ENCODE measurements at places on chromosomes 16 and 17. TPM values are rescaled to one million over a fixed set of nuclear protein-coding genes. Genes with fewer than 3 reads are reported as not detected.

ARHGDIG gene
- 5.1 TPM for total RNA-seq

GRCh38 chr17:78394209-78394608 is 15.8 kb downstream of the PGS1 start:
- no peak for DNase-seq

DNA sequence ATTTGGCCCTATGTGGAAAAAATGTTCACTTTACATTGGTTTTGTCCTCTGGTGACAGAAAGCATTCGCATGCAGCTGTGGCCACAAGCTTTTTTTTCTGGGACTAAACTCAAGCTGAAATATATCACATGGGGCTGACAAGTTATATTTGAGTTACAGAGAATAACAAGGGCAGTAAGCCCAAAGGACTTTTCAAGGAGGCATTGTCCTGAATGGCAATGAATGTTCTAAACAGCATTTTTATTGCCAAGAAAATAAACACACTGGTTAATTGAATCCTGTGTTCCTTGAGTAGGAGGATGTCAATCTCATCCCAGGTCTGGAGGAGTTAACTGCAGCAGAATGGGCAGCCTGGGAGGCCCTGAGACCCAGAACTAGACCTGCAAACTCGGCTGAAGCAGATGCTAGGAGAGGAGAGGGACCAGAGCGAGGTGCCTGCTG is 114.5 kb downstream of the COPRS start:
- DNase-seq: no peak

SLC16A13 gene
- total RNA-seq: 1.2 TPM

GRCh38 chr17:63354256-63354655 is 91.8 kb downstream of the CYB561 start:
- DNase-seq: no peak

- DNase-seq: no peak
Observed at GRCh38 chr17:32315171-32315570, 26.8 kb downstream of the C17orf75 start.

DNA sequence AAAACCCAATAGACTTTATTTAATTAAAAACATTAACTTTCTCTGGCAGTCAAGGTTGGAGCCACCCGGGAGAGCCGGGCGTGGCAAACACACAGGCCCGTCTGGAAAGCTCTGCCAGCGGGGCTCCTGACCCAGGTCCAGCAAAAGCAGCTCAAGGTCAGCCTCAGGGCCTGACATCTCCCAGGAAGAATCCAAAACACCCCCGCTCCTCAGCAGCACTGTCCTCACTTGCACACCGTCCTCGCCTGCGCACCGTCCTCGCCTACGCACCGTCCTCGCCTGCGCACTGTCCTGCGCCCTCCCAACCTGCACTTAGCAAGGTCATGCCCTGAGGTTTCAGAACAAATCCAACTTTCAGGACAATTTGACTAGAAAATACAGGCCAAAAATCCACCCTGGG is 31.4 kb upstream of the RPTOR start:
- DNase-seq: no peak

DNA sequence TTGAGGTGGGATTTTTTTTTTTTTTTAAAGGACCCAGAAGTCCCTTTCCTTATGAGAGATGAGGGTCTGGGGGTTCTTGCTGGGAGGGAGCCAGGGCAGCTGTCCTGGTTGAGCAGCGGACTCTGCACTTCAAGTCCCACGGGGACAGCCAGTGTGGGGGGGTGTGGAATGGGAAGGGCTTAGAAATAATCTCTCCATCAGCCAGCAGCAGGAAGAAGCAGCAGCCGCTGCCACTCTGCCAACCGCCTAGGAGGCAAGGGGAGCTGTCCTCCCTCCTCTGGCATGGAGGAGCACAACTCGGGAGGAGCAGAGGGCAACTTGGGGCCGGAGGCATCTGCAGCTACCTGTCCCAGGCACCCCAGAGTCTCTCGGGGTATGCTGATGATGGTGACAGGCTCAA is at the start of gene KCNG4:
TSS of gene KCNG4 (minus strand) at position 104 of the 400 bp plus-strand sequence. CDS start 2,527 bp downstream, outside the sequence.
- no peak for DNase-seq

DNA sequence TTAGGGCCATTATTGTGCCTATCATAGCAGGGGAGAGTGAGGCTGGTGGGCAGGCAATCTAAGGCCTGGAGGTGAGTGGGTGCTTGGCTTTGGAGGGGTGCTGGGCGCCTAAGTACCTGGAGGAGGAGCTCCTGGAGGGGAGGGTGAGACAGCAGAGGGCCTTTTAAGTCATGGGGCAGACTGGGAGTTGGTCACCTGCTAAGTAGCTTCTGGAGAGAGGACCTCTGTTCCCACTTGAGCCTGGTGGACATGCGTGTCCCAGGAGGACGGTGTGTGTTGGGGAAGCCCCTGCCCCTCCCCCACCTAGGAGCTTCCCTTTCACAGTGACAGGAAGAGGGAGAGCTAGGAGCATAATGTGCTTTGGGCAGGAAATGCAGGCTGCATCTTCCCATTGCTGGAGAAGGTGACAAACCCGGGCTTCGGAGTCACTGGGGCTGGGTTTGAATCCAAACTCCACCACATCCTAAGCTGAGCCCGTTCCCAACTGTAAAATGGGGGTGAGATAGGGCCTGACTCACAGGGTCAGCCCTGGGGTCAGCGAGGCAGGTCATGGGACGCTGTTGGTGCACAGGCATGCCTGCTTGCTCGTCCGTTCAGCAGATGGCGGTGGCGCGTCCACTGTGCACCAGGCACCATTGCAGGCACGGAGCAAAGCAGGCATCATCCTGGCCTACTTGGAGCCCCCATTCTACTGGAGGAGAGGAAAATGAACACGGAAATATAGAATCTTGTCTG is 37.9 kb downstream of the CMIP start:
- DNase-seq: no peak

DNA sequence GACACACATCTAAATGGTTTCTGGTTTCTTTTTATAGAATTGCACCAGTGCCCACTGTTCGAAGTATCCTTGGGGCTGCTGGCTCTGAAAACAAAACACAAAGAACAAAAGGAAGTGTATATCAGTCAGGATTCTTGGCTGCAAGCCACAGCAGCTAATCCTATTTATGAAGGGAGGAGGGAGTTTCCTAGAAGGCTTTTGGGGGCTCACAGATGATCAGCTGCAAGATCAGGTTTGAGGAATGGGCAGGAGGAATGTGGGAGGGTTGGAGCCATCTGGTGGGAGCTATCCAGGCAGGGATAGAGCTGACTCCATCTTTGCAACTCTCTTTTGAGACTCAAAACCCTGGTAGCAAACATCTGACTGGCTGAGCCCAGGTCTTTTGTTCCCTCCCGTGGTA is 118.3 kb upstream of the EEF2KMT start:
- no peak for DNase-seq

RCVRN gene
- 0.47 TPM for total RNA-seq

DNA sequence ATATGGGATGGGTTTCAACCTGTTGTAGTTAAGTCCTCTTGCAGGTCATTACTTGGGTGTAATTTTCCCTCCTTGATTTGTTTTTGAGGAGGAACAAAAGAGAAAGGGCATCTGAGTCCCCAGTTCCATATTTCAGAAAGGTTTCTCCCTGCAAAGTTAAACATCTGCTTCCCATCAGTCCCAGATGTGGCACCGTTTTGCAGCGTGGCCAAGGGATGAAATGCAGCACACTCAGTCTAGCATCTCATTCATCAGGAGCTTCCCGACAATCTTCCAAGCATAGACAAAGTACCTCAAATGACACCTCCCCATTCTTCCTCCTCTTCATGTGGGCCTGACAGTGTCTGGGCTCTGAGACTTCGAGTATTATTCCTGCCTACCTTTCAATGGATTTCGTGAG is 363.7 kb upstream of the SOX9 start:
- DNase-seq: no peak

- DNase-seq: peak; percentile 3
Observed at GRCh38 chr16:66908116-66908515, 10.6 kb downstream of the CDH16 start.

SPIRE2 gene
- total RNA-seq: 1.2 TPM

- peak; percentile 86 for DNase-seq
Observed at GRCh38 chr16:85611444-85612190, 1.5 kb upstream of the GSE1 start.

- DNase-seq: peak; percentile 92
Observed at GRCh38 chr17:38454532-38454931, 26.3 kb downstream of the ARHGAP23 start.

GRCh38 chr16:65154321-65154720 is 32.5 kb upstream of the CDH11 start:
- DNase-seq: no peak

GRCh38 chr17:80819422-80820164 is 172.0 kb upstream of the CHMP6 start:
- DNase-seq: no peak

DNA sequence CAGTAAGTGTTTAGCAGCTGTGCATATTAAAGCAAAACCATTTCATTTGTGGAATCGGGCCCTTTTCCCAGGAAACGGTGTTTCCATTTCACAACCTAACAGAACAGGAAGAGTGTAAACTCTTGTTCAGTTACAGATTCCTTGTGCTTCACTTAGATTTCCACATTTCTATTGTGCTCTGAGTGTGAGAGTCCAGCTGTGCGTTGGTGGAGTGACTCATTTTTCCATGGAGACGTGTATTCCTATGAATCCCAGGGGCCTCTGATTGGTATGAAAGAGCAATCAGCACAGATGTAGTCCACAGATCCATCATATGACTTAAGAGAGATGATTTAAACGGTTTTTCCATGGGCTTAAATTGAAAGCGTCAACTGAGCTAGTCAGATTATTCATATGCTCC is 13.3 kb upstream of the CAVIN1 start:
- DNase-seq: peak; percentile 50

GRCh38 chr16:54455030-54455725 is 168.6 kb upstream of the IRX3 start:
- no peak for DNase-seq

CENPT gene
- total RNA-seq: 22.1 TPM

CCL16 gene
- total RNA-seq: 0.27 TPM

HS3ST3A1 gene
- total RNA-seq: 0.27 TPM

TBX2 gene
- 12.1 TPM for total RNA-seq

DNA sequence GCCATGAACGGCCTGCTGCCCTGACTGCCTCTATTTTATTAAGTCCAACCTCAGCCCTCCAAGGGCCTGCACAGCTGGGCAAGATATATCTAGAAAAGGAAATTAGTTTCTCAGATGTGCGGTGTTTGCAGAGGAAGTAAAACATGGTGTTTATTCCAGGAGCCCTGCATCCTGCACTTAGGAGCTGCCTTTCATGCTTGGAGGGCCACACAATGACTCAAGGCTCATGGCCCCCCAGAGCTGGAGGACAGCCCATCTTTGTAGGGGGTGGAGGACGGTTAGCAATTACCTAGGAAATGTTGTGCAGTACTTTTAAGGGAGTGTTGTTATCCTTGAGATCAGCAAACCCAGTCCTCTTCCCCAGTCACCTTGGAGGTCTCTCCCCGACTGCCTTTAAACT is 80.5 kb downstream of the COPRS start:
- DNase-seq: no peak

DNA sequence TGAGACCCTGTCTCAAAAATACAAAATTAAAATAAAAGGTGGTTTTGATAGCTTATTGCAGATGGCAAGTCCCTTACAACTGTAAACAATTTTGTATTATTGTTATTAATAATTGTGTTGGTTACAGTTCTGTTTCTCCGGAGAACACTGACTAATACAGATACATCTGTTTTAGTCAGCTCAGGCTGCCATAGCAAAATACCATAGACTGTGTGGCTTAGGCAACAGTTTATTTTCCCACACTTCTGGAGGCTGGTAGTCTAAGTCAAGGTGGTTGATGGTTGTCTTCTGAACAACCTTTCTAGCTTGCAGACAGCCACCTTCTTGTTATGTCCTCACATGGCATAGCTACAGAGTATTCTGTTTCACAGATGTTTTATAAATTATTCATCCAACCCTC is 14.2 kb upstream of the IL21R start:
- DNase-seq: no peak

GRCh38 chr16:84552135-84552534 is 47.7 kb upstream of the MEAK7 start:
- no peak for DNase-seq

- no peak for DNase-seq
Observed at GRCh38 chr17:27808628-27809027, 8.3 kb upstream of the NOS2 start.

DNA sequence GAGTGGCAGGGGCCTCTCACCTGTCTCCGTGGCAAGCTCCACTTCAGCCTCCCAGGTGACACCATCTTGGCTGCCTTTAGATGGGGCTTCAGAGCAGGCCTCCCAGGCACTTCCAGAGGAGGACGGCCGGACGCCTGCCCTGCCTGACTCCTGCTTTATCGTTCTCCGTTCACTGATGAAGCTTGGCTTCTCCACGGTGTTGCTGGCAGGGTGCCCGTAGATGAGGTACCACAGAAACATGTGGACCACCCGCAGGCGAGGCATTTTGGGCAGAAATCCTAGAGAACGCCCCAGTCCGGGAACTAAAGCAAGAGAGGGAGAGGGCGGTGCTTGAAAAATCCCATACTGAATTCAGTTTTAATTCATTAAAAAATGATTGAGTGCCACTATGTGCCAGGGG is 54.5 kb downstream of the GTF3C1 start:
- DNase-seq: peak; percentile 68

- no peak for DNase-seq
Observed at GRCh38 chr16:50842013-50842505, 100.2 kb downstream of the CYLD start.

DNA sequence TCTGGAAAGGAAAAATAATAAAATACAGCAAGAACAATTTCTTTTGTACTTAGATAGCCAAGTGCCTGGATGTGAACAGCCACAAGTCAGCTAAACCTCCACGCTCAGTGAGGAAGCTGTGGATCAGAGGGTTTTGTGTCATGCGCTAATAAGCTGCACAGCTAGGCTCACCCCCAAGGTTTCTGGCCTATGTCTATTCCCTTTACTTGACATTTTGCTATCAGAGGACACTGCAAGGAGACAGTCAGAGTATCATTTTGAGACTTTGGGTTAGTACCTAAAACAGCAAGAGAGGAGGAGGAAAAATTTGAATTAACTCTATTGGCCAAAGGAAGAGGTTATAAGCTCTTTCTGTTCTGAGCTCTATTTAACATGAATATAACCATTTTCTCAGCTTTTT is 139.3 kb downstream of the KCNJ2 start:
- DNase-seq: no peak

DNA sequence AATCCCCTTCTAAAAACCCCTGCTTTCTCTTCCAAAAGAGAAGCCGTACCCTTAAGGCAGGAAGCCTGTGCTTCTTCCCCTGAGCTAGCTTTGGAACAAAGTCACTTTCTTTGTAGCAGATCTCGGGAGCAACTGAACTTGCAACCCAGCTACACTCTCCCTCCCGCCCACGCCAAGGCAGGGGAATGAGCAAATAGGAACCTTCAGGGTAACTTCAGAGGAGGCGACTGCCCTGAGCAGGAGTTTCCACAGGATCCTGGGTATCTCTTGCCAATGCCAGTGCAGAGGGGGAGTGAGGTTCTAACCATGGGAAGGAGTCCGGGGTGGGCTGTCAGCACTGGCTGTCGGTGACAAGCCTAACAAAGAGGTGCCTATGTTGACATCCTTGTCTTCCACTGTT is 5.9 kb upstream of the PIRT start:
- peak; percentile 41 for DNase-seq

GRCh38 chr17:56937687-56938086 is 23.2 kb downstream of the COIL start:
- no peak for DNase-seq

DNA sequence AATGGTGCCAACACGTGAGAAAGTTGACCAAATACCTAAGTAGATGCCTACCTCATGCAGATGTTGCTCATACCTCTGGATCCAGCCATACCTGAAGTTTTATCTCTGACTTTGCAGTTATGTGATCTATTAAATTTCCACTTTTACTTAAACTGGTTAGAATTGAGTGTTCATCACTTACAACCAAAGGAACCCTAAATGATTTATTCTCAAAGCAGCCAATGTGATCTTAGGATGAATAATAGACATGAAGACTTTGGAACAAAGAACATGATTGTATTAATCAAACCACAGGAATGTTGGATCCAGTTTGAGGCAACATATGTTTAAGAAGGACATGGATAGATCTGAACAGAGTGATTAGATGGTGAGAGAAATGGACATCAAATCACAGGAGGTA is 68.7 kb downstream of the IRX6 start:
- no peak for DNase-seq

Measured in left cardiac atrium (tissue), 4 donors.